ENCODE measurements at places on chromosomes 2 and 18.
A peak's percentile ranks its signal among the peaks of the same experiment; 100 is the strongest.

GRCh38 chr18:75101916-75102315 is 107.0 kb downstream of the PTGR3 start:
- no peak for DNase-seq

GRCh38 chr18:55320424-55321264 is 267.3 kb downstream of the TCF4 start:
- DNase-seq, result no peak

GRCh38 chr2:12057436-12058166 is 311.2 kb downstream of the LPIN1 start:
- DNase-seq, result no peak

- DNase-seq, result peak; percentile 71
These were observed 69.5 kb downstream of the ANTXR1 start for GRCh38 chr2:69082430-69082997.

DNA sequence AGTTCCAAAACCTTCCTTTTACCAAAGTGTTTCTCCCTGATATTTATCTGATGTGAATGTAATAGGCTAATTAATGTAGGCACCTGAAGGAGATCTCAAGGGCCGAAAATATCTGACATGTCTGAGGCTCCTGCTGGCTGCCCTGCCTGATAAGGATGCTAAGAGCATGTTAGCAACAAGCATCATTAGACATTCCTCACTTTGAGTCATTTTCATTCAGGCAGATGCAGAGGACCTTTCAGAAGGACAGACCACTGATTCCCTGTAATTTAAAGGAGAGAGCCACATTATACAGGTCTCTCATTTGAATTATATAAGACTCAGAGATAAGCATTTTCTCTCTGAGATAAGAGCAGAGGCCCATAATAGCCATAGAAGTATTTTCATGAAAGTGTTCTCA is 222.4 kb upstream of the NCKAP5 start:
- no peak for DNase-seq

- no peak for DNase-seq
These were observed 98.6 kb upstream of the NCK2 start for GRCh38 chr2:105645938-105646773.

DNA sequence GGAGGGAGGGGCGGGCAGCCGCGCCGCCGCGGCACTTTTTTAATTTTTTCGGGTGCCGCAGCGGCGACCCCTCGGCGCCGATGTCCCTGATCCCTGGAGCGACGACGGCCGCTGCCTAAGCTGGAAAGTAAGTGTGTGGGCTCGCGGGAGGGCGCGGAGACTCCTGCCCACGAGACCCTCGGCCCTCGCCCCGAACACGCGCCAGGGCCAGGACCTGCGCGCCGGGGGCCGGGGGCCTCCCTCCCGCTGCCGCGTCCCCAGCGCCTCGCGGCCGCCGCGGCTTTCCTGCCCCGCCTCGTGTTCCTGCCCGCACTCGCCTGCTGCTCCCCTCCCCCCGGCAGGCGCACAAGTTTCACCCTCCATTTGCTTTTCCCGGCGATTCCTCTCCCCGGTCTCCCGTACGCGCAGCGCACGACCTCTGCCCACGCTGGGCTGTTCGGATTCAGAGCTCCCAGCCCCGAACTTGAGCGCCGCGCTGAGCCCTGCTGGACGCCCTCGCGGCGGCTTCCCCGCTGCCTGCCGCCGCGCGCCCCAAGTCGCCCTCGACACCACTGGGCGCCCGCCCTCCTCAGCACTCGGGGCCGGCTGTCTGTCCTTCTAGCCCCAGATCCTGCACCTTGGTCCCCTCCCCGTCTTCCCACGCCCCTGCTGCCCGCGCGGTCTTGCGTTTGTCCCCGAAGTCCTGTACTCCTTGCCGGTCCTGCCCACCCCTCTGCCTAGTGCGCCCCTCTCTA is 507 bp downstream of the PKP4 start:
- peak; percentile 68 for DNase-seq

- no peak for DNase-seq
These were observed 702.2 kb upstream of the NRXN1 start for GRCh38 chr2:51734115-51734514.

- no peak for DNase-seq
These were observed 181.6 kb upstream of the HS6ST1 start for GRCh38 chr2:128500138-128500800.

- DNase-seq, result no peak
These were observed 203.3 kb downstream of the AFF3 start for GRCh38 chr2:99939135-99939534.

DNA sequence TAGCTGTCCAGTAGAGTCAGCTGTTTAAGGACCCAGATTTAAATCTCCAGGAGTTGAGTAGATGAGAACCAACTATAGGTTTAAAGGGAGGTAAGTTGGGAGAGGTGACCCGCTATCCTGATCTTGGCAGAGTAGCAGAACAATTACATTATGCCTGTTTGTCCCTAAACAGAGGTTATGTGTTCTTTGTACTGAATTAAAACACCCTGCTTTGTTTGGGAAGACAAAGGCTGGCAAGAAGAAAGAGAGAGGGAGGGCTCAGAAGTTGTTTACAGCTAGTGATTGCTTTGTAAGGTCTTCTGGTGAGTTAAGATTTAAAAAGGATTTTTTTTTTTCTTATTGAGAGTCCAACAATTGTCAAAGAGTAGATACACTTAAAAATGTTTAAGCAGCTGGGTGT is 37.3 kb downstream of the USP14 start:
- DNase-seq, result no peak

GRCh38 chr2:36337354-36337753 is 18.2 kb upstream of the CRIM1 start:
- no peak for DNase-seq

- DNase-seq, result no peak
These were observed 651 bp downstream of the KCNK3 start for GRCh38 chr2:26692897-26693849.

GRCh38 chr2:158184556-158185343 is 83.1 kb downstream of the UPP2 start:
- peak; percentile 53 for DNase-seq

DNA sequence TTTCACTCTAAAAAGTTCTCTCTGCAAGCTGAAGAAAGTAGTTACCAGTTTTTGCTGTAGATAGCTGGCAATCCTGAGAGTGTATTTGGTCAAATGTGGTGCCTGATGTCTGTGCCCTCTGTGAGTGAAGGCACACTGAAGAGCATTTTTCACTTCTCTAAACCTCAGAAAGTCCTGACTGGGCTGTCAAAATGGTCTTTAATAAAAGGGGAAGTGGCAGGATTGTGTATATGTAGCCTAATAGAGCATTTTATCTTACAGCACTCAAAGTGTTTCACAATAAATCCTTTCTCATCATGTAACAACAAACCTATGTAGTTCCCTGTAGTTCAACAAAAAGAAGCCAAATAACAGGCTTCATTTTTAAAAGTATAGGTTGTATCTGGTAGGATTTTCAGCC is 1552.3 kb upstream of the SLC39A10 start:
- no peak for DNase-seq

DNA sequence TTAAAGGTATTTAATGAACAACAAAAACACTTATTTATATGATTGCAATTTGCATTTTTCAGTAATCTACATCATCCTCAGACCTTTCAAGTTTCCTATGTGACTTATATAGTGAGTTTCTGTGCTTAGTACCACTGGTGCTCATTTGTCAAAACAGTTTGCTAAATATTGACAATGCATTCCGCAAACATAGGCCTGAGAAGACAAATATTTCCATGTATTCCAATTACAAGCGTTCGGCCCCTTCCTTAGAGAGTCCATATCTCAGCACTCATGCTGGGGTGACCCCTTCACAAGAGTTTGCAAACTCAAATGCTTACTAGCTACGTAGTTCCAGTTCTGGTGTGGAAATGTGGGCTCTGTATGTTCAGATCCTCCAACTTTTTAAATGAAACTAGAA is 56.1 kb downstream of the SRD5A2 start:
- no peak for DNase-seq

GRCh38 chr2:104158191-104158590 is 695.7 kb upstream of the POU3F3 start:
- DNase-seq, result no peak

GRCh38 chr2:151472966-151473365 is 63.3 kb downstream of the RIF1 start:
- no peak for DNase-seq

DNA sequence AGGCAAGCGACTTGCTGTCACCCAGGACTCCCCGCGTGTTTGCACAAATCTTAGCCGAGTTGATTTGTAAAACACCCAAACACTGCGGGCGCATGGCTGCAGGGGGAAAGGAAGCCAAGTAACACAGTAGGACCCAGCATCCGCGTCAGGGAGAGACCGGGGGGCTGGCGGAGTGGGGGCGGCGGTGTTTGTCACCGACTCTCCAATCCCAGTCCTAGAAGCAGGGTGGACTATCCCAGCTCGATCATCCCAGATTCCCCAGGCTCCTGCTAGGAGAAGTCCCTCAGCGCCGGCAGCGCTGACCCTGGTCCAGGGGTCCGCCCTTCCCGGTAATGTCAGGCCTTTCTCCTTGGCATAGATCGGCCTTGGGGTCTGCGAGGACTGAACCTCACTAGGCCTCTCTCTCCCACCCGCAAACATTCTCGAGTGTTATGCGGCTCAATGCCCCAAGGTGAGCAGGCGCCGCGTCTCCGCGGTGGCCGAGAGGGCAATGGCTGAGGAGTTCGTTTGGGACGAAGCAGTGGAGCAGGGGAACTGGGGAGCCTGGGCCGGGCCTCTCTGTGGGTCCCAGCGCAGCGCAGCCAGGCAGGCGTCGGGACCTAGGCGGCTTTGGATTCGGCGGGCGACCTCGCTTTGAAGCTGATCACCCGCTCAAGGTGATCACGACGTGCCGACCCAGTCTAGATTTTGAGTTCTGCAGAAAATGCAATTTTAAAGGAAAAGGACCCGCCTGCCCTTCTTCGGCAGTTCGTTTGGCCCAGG is 1.5 kb upstream of the GDF7 start:
- no peak for DNase-seq

GRCh38 chr18:6614952-6615351 is 114.6 kb upstream of the ARHGAP28 start:
- DNase-seq, result no peak

- no peak for DNase-seq
These were observed 200.3 kb upstream of the ID2 start for GRCh38 chr2:8481463-8482009.

DNA sequence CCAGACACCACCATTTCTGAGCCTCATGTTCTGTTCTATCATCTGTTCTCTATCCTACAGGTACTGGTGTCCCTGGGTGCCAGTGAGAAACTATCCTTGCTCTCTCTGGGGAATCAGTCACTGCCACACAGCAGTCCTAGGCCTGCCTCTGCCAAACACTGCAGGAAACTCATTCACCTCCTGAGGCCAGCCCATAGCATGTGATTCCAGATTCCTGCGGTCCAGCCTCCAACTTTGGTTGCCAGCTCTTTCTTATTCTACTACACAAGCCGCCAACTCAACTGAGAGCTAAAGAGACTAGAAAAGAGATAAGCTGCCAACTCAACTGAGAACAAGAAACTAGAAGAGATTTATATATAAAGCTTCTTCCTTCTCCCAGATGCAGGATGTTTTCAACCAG is 8.8 kb upstream of the TTLL4 start:
- DNase-seq, result no peak

GRCh38 chr2:99960790-99961189 is 181.6 kb downstream of the AFF3 start:
- no peak for DNase-seq

- no peak for DNase-seq
These were observed 64.0 kb downstream of the WDR7 start for GRCh38 chr18:56715121-56715520.

DNA sequence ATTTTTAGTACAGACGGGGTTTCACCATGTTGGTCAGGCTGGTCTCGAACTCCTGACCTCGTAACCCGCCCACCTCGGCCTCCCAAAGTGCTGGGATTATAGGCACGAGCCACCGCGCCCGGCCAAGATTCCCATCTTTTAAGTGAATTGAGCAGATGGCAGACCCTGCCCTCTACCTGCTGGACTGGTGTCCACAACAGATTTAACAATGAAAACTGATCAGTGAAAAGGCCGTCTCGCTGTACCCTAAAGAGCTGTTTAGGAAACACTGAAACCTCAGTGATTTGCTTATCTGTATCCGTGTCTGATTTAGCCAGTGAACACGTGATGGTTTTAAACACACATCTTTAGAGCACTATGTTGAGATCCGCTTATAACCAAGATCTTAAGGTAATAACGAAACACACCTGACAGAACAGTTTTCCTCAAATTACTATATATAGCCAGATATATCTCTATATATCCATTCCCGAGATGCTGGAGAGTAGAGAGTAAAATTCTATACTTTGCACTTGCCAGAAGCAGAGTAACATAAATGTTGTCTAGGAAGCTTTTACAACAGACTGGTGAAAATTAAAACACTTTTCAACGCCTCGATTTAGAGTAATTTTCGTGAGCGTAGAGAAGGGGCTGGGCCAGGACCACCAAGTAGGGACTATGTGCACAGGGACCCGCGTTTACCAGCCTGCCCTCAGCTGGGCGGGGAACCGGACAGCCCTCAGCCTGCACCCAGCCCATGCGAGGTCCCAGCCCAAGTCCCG is 594 bp downstream of the FAM161A start:
- DNase-seq, result peak; percentile 38

GRCh38 chr2:23499439-23499838 is 114.5 kb downstream of the KLHL29 start:
- no peak for DNase-seq

GRCh38 chr18:48412339-48412929 is 3.3 kb upstream of the ZBTB7C start:
- peak; percentile 62 for DNase-seq

DNA sequence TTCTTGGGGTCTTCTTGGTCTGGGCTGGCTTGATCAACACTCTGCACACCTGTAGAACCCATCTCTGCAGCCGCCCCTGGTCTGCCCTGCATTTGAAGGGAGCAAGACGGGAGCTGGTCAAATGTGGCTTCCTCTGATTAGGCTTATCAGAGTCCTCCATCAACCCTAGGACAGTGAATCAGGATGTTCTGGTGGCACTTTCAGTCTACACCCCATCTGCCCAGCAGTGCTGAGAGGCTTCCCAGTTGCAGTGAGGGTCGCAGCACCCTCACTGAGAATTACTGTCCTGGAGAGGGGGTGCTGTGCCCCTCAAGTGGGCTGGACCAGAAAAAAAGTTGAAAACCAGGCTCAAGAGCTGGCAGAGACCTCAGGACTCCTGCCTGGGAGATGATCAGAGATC is 152.9 kb downstream of the DYSF start:
- DNase-seq, result no peak

GRCh38 chr18:9103376-9103873 is 926 bp downstream of the NDUFV2 start:
- DNase-seq, result peak; percentile 69

DNA sequence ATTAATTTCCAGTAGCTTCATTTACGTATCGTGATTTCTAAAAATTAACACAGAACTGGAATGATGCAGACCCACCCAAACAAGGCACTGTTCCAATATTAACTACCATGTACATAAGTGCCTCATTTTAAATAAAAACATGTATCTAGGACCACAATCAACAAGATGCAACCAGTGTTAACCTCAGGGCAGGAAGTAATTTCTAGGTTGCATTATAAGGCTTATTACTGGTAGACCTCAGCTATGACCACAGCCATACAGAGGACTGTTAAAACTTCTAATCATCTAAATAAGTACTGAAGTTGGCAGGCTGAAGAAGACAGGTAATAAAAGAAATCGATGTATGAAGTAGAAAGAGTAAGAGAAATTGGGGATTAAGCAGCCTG is 262.9 kb downstream of the HDAC4 start:
- no peak for DNase-seq

- DNase-seq, result peak; percentile 43
These were observed 92.0 kb upstream of the MSH2 start for GRCh38 chr2:47310801-47311560.

All from HT-29 (cell line).